Upper lobe of right lung (tissue), 1 donor: ENCODE measurements at places on chromosomes 1 and 21.
A peak's percentile ranks its signal among the peaks of the same experiment; 100 is the strongest.

GRCh38 chr1:78419309-78419708 lies 71.5 kb upstream of the PTGFR start:
- DNase-seq = no peak

GRCh38 chr1:235929216-235929615 lies 62.5 kb upstream of the LYST start:
- no peak for DNase-seq

DNA sequence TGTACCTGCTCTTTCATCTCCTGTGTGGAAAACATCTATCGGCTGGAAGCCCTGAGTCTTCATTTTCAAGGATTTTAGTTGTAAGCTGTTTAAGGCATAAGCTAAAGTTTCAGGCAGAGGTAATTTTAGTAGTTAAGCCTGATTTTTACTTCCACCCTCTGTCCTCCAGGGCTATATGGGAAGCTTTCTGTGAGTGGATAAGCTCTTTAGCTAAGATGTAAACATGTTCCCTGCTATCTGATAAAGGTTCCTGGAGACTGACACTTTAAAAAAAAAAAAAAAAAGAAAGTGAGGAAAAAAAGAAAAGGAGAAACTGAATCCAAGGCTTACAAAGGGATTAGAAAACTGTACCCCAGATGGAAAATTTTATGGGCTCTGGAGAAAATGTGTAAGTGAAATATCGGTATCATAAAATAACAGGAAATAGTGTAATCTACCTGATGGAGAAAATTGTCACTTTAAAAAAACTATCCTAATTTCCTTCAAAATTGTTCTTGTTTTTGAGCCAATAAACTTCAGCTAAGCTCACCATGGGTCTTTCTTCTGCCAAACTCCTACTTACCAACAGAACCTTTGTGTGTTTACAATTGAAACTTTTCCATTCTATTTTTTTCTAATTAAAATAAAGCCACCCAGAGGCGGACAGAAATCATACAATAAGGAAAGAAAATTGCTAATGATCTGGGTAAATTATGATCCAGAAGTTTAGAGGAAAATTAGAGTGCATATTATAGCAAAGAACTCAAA lies 180.5 kb downstream of the TGFB2 start:
- no peak for DNase-seq

- no peak for DNase-seq
Measured at GRCh38 chr1:173562813-173563212, 40.1 kb downstream of the SLC9C2 start.

- DNase-seq = no peak
Measured at GRCh38 chr1:117008656-117009055, 7.1 kb downstream of the CD101 start.

DNA sequence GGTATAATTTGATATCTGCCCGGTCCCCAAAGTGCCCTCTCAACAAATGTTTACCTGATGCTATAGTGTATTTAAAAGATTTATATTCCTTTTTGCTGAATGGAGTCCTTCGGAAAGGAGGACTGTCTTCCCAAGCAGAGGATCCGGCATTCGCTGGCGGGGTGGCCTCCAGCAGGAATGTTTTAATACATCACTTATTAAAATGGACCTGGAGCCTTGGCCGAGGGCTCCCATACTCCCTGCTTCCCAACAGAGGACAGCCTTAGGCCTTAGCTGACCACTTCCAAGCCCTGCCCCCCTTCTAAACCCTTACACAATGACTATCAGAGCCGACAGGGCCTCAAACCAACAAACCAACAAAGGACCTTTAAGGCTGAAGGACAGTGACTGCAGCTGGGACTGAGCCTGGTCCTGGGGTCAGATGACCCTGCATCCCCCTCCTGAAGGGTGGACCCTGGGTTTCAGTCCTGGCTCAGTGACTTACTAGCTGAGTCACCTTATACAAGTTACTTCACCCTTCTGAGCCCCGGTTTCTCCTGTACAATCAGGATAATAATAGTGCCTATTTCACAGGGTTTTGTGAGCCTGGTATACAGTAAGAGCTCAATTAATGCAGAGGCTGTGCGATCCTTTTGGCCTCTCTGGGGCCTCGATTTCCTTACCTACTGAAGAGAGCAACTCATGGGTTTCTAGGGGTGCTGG lies 5.6 kb downstream of the CAMK2N1 start:
- peak; percentile 12 for DNase-seq
